ENCODE measurements at places on chromosomes 6 and 20.

DNA sequence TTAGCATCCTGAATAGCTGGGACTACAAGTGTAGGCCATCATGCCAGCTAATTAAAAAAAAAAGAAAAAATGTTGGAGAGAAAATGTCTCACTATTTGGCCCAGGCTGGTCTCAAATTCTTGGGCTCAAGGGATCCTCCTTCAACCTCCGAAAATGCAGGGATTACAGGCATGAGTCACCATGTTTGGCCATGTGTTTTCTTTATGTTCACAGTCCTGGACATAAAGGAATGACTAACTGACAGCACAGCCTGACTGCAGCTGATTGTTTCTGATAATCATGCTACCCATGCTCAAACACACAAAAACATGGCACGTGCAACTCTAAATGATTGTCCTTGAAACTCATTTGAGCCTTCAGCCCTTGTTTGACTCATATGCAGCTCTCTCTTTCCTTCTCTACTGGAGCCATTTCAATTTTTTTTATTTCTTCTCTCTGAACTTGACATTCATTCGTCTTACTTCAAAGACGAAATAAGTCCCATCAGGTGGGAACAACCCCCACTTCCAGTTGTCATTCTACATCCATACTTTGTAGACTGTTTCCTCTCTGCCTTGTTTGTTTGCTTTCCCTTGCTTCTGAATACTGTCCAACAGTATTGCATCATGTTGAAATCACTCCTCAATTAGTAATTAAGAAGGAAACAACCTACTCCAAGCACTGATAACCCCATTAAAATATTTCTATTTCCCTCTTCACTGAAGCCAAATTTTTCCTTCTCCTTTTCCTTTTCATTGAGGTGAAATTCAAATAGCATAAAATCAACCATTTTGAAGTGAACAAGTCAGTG lies 413.0 kb downstream of the BMP2 start:
- DNase-seq, result no peak

DNA sequence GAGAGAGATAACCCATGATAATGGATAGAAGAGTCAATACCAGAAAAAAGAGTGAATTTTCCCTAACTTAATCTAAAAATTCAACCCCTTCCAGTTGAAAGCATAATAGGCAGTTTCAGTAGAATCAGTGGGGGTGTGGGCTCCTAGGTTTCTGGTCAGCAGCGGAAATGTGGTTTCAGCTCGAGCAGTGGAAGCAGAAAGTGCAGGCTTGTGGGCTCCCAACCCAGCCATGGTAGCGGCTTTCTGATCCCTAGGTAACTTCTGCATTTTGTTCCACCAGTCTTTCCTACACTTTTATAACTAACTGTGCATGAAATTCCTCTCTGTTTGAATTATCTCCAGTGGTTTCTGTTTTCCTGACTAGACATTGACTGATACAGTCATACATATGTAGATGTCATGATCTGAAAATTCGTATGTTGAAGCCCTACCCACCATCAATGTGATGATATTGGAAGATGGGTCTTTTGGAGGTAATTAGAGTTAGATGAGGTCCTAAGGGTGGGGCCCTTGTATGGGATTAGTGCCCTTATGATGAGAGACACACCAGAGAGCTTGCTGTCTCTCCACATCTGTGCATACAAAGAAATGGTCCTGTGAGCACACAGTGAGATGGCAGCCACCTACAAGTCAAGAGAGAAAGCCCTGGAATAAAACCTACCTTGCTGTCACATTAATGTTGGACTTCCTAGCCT lies 6.5 kb upstream of the DDO start:
- DNase-seq, result no peak

DNA sequence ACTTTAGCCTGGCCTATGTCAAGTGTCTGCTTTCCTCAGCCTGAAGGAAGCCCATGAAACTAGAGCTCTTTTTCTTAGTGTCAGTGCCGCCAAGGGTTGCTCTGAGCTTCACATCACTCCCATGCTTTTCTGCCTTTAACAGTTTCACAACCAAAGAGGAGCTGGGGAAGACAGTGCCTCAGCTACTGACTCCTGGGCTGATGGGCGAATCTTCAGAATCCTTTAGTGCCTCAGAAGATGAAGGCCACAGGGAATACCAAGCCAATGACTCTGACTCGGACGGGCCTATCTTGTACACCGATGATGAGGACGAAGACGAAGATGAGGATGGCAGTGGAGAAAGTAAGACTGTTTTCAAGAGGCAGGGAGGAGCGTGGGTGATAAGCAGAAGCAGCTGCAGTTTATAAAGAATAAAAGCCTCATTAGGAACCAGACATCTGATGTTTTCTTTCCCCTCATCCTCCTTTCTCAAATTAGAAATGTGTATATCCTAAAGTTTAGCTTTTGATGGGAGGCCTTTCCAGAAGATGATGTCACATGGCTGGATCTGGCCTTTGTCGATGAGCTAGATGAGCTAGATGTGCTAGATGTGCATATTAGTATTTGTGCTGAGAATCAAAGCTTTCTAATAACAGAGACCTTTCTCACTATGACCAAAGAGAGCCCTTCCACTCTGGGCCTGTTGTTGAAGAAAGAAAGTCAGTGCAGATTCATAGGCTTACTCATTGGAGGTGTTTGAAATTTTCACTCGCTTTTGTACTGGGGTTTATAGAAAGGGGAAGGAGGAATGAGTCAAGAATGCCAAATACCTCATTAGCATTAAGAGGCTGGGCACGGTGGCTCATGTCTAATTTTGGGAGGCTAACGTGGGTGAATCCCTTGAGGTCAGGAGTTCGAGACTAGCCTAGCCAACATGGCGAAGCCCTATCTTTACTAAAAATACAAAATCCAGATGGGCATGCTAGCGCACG lies 70.7 kb upstream of the LTV1 start:
- no peak for DNase-seq

DNA sequence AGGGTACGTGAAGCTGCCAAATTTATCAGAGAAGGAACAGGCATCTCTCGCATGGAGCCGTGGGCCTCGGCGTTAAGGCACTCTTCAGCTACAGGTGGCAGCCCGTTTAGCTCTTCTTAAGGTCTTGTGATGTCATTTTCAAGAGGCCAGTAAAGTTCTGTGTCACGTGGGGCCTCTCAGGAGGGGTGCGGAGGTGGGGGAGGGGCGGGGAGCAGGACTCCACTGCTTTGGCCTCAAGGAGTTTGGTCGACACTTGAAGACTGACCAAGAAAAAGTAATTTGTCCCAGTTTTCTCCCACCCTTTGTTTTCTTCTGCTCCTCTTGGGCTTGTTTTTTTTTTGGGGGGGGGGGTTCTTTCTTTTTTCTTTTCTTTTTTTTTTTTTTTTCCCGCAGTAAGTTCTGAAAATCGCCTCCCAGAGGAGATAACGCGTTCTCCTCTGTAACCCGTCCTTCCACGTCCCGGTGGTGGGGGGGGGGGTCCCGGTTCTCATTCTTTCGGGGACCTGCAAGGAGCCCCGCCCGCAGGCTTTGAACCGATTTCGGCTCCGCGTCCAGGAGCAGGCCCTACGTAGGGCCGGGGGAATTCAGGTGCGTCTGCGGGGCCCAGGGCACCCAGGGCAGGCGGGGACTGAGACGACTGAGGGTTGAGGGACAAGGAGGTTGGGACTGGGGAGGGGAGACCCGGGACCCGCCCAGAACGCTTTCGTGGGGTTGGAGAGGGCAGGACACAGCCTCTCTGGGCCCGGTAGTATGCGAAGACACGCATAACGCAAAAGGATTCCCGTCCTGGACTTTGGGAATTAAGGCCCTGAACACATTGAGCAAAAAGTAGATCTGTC lies 26.0 kb downstream of the GPX6 start:
- no peak for DNase-seq

DNA sequence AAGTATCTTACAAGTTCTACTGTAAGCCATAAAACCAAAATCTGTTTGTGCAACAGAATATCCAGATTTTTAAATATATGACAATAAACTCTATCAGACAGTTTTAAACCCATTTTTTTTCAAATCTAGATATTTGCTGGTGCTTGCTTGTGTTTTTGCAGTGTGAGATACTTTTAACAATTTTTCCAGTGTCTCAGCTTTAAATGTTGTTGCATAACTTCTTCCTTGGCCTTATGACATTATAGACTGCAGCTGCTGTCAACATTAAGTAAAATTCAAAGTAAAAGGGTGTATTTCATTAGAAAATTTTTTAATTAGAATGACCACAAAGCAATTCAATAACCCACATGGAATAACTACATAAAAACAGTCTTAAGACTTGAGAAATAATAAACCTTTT lies 139.5 kb downstream of the PTPRK start:
- DNase-seq, result no peak

- no peak for DNase-seq
Measured at GRCh38 chr6:28393912-28394662, 5.5 kb downstream of the ZSCAN12 start.

- no peak for DNase-seq
Measured at GRCh38 chr6:139407718-139408222, 33.3 kb upstream of the CITED2 start.

GRCh38 chr6:96992343-96992730 lies 67.8 kb downstream of the KLHL32 start:
- DNase-seq, result no peak

DNA sequence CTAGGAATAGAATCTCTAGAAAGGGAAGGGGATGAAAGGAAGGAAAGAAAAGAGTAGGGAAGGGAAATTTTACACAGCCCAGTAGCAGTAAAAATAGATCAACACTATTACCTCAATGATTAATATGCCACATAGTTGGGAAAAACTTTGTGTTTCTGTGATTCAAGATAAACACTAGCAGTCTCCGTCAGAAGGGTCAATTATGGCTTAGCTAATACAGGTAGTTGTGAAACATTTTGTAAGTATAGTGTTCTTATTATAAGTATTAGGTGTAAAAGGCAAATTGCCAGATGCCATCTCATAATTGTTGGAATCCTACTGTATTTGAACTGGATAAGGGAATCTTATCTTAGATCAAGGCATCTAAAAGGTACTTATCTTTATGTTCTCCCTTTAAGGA lies 165.7 kb downstream of the MTFR2 start:
- no peak for DNase-seq

- DNase-seq, result no peak
Measured at GRCh38 chr6:119361209-119361608, 11.6 kb upstream of the MAN1A1 start.

GRCh38 chr6:111011360-111012142 lies 29.7 kb downstream of the RPF2 start:
- no peak for DNase-seq

- no peak for DNase-seq
Measured at GRCh38 chr6:7145885-7146828, 38.4 kb downstream of the RREB1 start.

- no peak for DNase-seq
Measured at GRCh38 chr6:27135087-27135657, 112.3 kb upstream of the PRSS16 start.

DNA sequence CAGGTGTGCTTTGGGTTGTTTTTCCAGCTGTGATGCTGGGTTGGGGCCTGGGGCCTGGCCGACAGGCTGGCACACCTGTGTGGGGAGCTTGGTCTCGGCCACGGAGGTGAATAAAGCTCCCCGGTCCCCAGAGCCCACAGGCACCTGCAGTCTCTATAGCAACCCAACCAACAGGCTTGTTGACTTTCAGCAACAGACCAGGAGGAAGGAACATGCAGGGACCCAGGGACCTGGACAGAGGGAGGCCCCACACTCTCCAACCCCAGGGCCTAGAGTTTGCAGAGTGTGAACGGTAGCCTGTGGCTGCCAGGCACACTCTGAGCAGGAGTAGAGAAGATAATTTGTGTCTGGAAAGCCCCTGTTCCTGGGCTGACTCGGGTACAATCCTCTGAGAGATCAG lies 14.6 kb upstream of the SYNJ2 start:
- DNase-seq, result no peak

- no peak for DNase-seq
Measured at GRCh38 chr6:18171871-18172270, 16.6 kb downstream of the KDM1B start.

GRCh38 chr20:32234135-32234808 lies 26.6 kb downstream of the POFUT1 start:
- DNase-seq, result no peak

DNA sequence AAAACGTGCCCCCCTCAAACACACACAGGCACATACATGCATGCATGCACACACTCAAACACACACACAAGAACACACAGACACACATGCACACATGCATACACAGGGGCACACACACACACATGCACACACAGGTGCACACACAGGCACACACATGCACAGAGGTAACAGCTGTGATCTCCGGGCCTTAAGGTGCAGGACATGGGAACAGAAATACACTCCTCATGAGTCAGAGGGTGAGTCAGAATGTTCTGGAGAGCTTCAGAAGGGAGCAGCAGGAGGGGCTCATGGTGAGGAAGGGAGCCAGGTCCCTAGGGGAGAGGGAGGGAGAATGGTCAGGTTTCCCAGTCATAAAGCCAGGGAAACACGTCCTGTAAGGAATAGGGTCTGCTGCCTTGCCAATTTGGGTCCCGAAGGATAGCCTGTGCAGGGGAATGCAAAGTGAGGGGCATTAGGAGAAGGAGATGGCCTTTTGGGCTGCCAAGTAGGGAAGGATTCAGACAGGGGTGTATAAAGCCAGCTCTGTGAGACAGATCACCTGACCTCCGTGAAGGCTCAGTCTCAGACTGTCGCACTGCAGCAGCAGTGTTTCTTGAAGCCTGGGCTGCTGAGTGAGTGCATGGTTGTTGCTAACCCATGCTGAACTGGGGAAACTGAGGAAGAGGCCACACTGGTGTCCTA lies 123.9 kb downstream of the MAFB start:
- no peak for DNase-seq

GRCh38 chr6:42104095-42104803 lies 38.2 kb downstream of the C6orf132 start:
- peak; percentile 48 for DNase-seq

- DNase-seq, result no peak
Measured at GRCh38 chr6:35428421-35429149, 23.6 kb upstream of the FANCE start.

GRCh38 chr20:3102575-3103368 lies 18.2 kb upstream of the AVP start:
- DNase-seq, result no peak

DNA sequence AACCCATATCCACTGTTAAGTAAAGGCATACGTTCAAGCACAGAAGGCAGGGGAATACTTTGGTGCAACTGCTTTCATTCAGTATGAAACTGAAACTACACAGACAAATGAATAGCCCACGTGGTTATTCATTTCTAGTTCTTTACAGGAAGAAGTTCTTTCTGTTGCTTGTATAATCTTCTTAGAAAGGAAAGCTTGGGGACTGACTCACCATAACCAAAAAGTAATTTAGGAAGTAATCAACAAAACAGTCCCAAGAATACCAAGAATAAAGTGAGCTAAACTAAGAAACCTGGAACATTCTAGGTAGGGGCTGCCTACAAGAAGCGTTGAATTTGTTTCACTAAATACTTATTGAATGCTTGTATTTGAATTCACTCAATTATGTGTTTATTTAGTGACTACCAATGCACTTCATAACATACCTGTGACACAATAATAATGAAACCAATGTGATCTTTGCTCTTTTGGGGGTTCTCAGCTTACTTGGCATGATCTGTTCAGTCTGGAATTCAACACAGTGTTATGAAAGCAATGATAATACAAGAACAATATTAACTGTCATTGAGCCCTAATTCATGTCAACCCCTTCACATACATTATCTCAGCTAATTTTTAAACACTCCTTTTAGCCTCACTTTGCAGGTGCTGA lies 25.1 kb upstream of the KIAA0408 start:
- peak; percentile 82 for DNase-seq
